ENCODE measurements at places on chromosomes 3 and 15. TPM values are rescaled to one million over a fixed set of nuclear protein-coding genes. Genes with fewer than 3 reads are reported as not detected.

The FNDC3B gene
- total RNA-seq: 191 TPM

The ADCY5 gene
- 27.8 TPM for total RNA-seq

The CLSTN2 gene
- 9.7 TPM for total RNA-seq

The AMOTL2 gene
- total RNA-seq: 76.2 TPM

The PRTG gene
- 3.7 TPM for total RNA-seq

The KLF15 gene
- 18.9 TPM for total RNA-seq

The ZMYND10 gene
- 0.26 TPM for total RNA-seq

- DNase-seq: no peak
These were observed 97.1 kb upstream of the MYZAP start for GRCh38 chr15:57494581-57494980.

- DNase-seq: no peak
These were observed 28.2 kb upstream of the USP3 start for GRCh38 chr15:63476229-63476632.

DNA sequence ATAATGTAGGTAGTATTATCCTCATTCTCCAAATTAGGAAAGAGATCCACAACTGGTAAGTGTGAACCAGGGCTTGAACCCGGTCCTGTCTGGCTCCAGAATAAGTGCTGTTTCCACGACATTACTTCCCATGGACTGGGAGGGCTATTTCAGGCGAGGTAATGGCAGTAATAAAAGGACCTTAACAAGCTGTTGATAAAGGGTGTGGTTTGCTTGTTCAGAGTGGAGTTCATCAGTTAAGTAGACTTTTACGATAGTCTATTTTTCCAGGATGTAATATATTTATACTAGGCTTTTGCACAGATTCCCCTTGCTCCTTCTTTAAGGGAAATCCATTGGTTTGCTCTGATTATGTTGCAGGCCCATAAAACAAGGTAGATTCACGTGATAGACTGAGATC lies 88.4 kb upstream of the TNFAIP8L3 start:
- no peak for DNase-seq

DNA sequence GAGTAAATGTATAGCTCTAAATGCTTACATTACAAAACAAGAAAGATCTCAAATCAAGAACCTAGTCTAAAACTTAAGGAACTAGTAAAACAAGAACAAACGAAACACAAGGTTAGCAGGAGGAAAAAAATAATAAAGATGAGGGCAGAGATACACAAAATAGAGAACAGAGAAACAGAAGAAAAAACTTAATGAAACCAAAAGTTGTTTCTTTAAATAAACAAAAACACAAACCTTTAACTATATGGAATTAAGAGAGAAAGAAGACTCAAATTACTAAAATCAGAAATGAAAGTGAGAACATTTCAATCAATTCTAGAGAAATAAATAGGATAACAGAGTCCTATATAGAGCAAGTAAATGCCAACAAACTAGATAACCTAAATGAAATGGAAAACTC lies 59.6 kb downstream of the DLG1 start:
- no peak for DNase-seq

DNA sequence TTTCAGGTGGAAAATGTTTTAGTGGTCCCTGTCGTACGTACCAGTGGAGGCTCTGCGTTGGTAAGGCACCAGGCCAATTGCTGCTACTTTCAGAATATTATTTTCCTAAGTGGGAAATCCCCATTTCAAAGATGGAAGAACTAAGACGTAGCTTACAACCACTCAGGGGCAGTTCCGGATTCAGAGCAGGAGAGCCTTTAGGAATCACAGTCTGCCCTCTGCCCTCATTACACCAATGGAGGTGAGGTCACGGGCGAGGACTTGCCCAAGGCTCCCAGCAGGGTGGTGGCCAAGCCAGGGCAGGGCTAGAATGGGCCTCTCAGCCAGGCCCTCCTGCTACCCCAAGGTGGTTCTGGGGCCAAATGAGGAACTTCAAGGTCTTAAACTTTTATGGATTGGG lies 72.6 kb downstream of the RASGRF1 start:
- DNase-seq: no peak

DNA sequence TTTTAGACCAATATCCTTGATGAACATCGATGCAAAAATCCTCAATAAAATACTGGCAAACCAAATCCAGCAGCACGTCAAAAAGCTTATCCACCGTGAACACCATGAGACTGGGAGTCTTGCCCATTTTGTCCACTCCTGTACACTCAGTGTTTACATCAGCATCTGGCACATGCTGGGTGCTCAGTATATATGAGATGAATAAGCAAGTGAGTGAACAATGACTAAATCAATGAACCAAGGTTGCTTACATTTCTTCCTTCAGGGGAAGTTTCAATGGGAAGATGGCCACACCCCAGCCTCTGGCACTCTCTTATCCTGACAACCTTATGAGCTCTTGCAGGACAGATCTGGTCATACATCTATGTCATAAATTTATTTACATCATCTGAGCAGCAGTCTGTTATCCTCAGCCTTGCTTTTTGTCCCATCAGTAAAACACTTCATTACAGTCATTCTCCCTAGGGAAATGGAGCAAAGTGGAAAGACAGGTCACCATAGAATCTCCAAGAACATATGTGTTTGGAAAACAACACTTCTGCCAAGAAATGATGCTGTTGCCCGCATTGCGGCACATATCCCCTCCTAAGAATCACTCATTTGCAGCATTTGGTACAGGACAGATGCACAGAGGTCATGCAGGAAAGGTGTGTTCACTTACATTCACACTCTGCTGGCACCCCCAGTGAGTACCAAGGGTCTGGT lies 171.8 kb upstream of the EIF1B start:
- DNase-seq: no peak

GRCh38 chr3:182484682-182485081 lies 308.6 kb upstream of the ATP11B start:
- no peak for DNase-seq

DNA sequence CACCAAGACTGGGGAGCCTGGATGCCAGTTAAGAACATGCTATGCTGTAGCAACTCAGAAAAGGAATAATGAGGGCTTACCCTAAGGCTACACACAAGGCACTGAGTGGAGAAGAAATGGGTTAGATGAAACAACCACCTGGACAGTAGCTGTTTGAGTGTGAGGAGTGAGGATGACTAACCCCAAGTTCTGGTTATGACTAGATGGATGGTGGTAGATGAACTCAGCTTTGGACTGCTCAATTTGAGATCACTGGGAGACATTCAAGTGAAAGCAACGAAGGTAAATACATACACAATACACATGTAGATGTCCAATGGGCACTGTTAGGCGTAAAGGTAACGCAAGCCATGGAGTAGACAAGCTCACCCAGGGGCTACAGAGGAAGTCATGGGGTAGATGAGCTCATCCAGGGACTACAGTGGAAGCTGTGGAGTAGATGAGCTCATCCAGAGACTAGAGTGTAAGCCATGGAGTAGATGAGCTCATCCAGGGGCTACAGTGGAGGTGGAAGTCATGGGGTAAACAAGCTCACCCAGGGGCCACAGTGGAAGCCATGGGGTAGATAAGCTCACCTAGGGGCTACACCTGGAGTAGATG lies 98.3 kb downstream of the ANO10 start:
- no peak for DNase-seq

Measured in ureter (tissue), 1 donor.